Left kidney (tissue), 8 donors: ENCODE measurements at places on chromosomes 13 and 19.

GRCh38 chr19:19111136-19111835 is 27.0 kb downstream of the TMEM161A start:
- no peak for DNase-seq

DNA sequence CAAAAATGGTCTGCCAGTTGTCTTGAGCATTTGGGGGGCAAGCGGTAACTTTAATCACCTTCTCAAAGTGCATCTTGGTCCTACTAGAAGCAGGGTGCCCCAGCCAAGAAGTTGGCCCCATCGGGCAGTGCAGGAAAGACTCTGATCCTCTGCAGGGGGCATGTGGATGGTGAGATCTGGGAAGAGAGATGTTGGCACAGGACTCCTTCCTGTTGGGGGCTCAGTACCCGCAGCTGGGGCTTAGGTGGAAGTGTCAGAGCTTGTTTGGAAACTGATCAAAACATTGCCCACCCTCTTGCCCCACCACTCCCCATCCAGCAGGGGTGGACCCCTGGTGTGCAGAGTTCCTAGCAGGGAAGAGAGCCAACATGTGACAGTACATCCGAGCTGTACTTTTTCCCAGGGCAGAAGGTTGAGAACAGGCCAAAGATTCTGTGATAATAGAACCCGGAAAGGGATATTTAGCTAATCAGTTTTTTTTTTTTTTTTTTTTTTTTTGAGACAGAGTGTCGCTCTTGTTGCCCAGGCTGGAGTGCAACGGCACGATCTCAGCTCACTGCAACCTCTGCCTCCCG is 8.8 kb downstream of the RRAS start:
- no peak for DNase-seq

GRCh38 chr13:39913339-39913738 is 257.9 kb downstream of the COG6 start:
- no peak for DNase-seq

DNA sequence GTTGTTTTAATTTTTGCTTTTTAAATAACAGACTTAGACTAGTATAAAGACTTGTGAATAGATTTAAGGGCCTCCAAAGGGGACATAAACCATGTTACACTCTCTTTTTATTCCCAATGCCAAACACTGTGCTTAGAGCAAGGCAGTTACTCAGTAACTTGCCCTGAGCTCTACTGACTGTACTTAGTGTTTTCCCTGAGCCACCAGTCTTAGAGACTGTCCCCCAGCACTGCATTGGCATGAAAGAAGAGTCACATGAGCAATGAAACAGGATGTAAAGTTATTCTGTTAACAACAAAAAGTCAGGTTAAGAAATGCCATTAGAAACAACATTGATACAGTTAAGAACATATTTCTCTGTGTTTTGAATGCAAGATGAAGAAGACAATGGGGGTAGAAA is 187.9 kb downstream of the TBC1D4 start:
- no peak for DNase-seq

DNA sequence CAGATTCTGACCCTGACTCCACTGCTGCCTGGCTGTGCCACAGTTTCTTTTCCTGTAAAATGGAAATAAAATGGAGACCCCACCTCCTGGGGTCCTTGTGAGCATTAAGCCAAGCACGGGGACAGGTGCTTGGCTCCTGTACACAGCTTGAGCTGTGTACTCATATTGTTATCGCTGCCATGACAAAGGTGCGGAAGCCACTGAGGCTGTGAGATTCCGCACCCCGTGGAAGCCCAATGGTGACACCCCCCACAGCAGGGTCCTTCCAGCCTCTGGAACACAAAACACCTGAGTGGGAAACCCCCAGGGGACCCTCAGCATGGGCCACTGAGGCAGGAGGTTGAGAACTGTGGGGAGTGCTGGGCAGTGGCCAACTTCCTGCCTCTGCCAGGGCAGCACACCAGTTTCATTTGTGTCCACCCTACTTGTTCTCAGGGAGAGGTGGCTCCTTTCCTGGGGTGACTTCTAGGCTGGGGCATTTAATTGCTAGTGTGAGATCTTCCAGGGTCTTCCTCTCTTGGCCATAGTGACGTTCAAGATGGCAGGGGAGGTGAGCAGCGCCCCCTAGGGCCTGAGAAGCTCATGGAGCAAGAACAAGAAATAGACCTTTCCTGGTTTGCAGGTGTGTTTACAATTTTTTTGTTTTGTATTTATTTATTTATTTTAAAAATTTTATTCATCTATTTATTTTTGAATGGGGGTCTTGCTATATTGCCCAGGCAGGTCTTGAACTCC is 5.4 kb upstream of the JSRP1 start:
- no peak for DNase-seq

DNA sequence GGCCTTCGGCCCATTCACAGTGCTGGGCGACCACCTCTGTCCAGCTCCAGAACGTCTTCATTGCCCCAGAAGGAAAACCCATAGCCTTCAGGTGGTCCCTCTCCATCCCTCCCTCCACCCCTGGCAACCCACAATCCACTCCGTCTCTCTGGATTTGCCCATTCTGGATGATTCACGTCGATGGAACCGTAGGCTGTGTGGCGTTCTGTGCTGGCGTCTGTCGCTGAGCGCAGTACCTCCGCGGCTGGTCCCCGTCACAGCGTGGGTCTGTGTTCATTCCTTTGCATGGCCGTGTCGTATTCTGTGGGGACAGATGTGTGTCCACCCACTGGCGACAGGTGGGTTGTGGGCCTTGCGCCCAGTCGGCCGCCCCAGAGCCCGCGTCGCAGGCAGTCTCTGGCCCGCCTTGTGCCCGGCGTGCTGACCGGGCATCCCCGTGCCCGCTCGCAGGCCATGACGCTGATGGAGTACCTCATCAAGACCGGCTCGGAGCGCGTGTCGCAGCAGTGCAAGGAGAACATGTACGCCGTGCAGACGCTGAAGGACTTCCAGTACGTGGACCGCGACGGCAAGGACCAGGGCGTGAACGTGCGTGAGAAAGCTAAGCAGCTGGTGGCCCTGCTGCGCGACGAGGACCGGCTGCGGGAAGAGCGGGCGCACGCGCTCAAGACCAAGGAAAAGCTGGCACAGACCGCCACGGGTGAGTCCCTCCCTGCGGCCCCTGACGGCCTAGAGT is 10.1 kb downstream of the EPN1 start:
- DNase-seq, result no peak

DNA sequence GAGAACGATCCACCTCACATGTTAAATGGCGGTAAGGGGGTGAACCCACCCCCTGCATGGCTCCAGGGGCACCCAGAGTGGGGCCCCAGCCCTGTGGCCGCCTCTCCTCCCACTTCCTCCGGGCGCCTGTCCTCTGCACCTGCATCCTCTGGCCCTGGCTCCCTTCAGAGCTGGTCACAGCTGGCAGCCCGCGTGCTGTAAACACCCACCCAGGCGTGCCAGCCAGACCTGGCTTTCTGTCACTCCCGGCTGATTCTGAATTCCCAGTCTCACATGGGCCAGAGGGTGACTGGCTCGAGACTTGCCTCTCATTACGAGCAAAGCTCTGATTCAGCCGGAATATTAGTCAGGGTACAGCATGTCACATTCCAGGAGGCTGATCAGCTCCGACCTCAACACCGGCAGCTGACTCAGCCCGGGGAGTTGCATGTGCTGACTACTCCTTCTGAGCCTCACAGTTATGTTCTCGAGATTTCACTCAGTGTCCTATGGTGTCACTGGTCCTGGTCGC is 75.1 kb downstream of the GNG7 start:
- DNase-seq, result peak; percentile 80

DNA sequence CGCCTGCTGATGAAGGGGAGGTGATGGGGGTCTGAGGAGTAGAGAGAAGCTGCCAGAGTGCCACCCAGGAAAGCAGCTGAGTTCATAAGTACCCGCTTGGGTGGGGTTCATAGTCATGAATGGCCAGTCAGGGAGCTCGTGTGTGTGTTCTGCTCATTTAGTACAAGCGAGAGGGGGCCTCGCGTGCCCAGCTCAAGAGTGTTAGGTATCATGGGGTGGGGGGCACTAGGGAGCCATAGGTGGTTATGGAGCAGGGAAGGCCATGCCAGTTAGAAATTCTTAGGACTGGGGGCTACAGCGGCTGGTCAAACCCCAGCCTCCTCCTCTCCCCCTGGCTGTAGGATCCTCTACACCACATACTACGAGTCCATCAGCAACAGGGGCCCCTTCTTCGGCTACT is 46.8 kb downstream of the CD320 start:
- DNase-seq, result no peak

DNA sequence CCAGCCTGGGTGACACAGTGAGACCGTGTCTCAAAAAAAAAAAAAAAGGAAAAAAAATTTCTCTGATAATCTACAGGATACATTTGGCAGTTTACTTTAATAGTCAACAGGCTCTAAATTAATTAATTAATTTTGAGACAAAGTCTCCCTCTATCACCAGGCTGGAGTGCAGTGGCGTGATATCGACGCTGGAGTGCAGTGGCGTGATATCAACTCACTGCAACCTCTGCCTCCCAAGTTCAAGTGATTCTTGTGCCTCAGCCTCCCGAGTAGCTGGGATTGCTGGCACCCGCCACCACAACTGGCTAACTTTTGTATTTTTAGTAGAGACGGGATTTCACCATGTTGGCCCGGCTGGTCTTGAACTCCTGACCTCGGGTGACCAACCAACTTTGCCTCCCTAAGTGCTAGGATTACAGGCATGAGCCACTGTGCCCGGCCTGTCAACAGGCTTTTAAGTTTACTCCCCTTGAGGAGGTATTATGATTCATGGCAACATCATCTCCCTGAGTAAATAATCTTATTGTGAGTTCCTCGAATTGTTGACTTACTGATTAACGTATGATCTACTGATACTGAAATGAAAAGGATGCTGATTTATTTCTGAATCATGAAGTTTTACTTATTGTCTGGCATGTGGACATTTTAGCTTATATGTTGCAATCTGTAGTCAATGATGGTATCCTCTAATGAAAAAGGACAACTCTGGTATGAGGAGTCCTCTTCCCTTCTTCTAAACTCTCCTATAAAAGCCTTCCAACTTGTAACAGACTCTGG is 21.3 kb upstream of the MTRF1 start:
- DNase-seq, result no peak

DNA sequence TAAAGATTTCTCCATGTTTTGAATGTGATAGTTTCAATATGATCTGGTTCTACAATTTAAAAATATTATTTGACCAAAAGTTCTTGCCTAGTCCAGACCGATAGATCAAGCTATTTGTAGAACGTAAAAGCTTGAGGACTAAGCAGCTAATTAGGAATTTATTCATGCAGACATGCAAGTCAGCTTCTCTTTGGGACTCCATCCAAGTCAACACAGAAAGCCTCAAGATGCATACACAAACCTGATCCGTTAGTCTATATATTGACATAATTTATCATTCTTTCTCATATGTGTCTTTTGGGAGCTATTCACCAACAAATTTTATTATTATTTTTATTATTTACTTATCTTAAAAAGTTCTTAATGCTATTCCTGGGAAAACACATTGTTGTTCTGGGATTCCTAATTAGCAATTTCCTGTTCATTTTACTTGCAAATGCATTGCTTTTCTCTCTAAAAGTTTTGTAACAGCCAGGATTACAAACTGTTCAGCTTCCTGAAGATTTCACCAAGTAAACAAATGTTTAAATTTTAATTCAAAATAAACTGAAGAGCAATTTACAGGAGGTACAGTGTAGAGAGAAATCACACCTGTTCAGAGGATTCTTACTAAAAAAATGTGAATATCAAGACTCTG is 375.3 kb downstream of the GPC5 start:
- no peak for DNase-seq

DNA sequence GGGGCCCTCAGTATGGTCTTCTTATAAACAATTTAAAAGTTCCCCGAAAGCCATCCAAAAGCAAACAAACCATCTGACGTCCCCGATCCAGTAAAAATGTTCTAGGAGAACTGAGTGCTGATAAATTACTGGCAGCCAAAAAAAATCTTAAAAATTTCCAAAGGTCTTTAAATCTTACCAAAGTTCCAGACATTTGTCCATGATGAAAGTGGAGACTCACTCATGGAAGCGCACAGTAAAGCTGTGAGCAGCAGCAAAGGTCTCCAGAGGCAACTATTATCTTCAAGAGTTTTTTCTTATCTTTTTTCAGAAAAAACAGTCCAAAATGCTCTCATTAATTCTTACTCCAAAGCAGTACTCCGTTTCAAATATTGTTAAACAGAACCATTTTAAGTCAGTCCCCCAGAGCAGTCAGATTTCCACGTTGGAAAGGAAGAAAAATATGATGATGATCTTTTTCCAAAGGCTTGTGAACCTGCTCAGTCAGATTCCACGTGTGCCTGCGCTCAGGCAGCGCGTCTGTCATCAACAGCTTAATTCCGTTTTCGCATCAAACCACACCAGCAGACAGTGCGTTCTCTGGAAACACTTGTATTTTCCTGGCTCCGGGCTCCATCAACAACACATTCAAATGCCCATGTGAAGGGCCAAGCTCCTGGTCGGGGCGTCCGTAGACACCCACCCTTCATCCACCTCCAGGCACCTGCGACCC is 85.4 kb downstream of the COL4A1 start:
- DNase-seq, result no peak

- DNase-seq, result no peak
Measured at GRCh38 chr13:112729408-112729807, 39.6 kb downstream of the ATP11A start.

DNA sequence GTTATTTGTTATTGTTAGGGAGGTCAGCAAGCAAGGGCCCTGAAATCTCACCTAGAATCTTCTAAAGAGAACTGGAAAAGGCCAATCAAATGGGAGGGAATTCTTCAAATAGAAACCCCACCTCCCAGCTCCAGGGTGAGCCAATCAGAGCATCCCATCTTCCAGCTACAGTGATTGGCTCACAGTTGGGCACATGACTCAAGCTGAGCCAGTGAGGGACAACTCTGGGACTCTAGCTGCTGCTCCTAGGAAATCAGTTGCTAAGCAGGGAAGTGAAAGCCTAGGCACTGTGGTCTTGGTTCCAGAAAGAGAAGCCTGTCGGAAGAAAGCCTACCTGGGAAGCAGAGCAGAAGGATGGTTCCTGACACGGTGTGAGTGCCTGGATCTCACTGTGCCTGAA is 13.4 kb downstream of the TM6SF2 start:
- no peak for DNase-seq

DNA sequence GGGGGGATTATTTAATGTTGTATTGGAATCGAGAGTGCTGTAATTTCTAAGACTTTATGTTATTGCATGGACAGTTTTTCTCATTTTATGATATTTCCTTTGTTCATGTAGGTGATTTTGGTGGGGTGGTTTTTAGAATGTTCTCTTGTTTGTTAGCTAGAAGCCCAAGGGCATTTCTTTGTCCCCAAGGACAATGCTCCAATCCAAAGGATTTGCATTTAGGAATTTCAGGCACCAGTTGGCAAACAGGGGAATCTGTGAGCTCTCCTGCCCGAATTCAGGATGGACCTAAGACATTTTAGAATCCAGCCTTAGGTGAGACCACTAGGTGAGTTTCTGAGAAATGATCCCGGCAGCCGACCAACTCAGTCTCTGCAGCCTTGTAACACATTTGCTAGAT is 324.9 kb downstream of the KCNRG start:
- no peak for DNase-seq

- DNase-seq, result no peak
Measured at GRCh38 chr19:48798937-48799336, 11.9 kb downstream of the BCAT2 start.

DNA sequence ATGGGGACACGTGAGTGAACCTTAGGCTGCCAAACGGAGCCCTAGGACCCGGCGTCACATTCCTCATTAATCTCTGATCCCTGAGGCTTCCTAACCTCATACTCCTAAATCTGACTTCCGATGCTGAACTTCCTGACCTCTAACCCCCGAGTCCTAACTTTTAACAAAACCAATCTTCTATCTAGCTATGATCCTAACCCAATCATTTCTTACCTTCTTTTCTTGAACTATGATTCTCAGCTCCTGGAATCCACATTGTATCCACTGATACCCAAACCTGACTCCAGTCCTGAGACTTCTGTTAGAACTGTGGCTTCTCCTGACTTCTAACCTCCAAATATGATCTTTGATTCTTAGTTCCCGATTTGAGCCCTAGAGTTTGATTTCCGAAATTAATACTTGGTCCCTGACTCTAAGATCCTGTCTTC is 447 bp downstream of the NFKBIB start:
- DNase-seq, result no peak
